NCI-H2029 (cell line): ENCODE measurements at places on chromosomes 3 and 15.

- DNase-seq: no peak
Observed at GRCh38 chr3:134796281-134797056, 1.4 kb downstream of the EPHB1 start.

DNA sequence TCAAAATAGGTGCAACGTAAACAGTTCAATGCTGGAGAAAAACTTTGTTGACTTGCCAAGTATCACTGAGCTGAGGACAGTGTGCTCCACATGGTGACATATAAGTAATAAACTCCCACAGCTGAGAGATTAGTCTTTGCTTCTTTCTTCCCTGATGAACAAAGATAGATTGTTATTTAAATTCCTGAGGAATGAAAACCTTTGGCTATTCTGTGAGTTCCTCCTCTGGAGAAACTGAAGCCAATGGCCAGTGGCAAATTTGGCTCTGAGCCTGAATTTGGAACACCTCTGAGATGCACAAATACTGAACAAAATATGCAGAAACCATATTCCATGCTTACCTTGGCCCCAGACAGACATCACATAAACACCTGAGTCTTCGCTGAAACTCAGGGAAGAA, 63.3 kb downstream of the RPL22L1 start:
- DNase-seq: no peak

- no peak for DNase-seq
Observed at GRCh38 chr15:63408524-63408923, 26.9 kb upstream of the CA12 start.

DNA sequence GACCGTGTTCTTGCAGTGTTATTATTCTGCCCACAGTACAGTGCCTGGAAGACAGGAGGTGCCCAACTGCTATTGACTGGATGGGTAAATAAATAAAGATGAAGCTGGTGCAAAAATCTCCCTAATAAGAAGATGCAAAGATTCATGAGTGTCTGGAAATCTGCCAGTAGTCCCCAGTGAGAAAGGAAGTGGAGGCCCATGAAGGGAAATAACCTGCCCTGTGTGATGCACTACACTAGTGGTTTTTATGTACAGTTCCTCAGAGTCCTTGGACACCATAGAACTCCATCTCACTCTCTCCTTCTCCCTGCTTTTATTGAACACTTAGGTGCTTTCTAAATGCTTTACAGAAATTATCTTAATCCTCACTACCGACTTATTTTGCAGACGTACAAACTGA, 8.3 kb upstream of the SUCLG2 start:
- no peak for DNase-seq

DNA sequence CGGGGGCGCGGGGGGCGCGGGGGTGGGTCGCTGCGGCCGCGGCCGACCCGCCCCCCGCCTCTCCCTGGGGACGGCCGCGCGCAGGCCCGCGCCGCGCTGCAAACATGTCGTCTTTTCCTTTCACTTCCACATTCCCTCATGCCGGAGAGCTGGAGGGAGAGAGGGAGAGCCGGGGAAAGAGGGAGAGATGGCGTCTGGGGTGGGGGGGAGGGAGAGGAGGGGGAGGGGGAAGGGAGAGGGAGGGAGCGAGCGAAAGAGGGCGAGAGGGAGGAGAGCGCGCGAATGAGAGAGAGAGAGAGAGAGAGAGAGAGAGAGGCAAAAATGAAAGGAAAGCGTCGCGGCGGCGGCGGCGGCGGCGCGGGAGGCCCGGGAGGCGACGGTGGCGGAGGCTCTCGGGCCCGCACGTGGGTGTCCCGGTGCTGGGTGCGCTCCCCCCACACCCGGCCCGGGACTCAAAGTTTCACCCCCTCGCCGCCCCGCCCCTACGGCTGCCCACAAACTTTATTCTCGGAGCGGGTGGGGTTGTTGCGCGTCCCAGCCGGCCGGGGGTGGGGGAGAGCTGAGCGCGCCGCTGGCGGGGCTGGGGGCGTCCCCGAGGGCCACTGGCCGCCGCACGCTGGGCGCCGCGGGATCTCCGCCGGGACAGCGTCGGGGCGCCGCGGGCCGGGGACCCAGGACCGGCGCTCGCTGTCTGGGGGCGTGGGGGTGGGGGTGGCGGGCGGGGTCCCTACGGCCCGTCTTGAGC, 731 bp downstream of the ZNF710 start:
- peak; percentile 47 for DNase-seq
